ENCODE measurements at places on chromosomes 7 and 10. TPM values are rescaled to one million over a fixed set of nuclear protein-coding genes. Genes with fewer than 3 reads are reported as not detected.

- no peak for DNase-seq
Measured at GRCh38 chr7:4079956-4080355, 602.1 kb upstream of the FOXK1 start.

GRCh38 chr7:100665168-100665726 lies 8.3 kb upstream of the GNB2 start:
- DNase-seq = no peak

- DNase-seq = no peak
Measured at GRCh38 chr10:21417172-21417712, 108.2 kb downstream of the SKIDA1 start.

DNA sequence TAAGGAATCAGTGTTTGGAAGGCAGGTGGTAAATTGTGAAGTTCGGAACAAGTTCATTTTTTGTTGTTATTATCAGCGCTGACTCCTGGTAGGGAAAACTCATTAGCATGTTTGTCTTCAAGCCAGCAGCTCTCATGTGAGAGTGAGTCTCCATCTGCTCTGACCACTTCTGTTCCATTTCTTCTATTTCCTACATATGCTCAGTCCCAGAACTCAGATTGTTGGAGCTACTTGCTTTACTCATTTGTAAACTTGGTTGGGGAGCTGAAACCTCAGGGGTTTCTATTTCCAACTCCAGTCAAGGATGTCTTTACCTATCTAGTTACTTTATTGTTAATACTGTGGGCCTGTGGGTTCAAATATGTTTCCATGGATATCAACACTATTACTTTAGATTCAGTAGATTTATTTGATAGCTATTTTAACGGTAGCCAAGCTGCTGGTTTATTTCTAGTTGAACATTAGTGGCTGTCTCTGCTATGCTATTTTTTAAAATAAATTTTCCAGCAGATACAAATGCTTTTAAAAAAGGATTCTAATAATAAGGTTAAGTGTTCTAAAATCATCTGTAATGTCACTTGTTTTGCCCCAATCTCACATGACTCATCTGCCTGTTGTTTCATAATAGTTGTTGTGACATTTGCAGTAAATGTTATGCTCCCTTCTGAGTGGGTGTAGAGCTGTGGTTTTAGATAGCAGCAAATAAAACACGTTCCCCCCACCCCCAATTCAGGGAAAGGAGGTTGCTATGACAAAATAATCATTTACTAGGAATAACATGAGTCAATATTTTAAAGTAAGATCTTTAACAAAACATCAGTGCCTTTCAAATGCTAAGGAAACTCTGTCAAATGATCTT lies 143.3 kb downstream of the HDAC9 start:
- DNase-seq = no peak

- no peak for DNase-seq
Measured at GRCh38 chr7:146606628-146607027, 490.0 kb downstream of the CNTNAP2 start.

DNA sequence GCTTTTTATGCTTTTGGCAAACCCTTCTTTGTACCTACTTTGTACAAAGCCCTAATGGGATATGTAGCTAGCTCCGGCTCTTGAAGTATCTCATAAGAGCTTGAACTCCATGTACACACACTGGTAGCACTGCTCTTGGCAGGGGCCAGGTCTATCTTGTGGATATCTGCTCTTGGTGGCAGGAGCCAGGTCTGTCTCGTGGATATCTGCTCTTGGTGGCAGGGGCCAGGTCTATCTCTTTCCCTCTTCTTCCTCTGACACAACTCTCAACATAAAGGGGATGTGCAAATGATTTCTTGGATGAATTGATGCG lies 91.9 kb downstream of the WNT2 start:
- DNase-seq = no peak

DNA sequence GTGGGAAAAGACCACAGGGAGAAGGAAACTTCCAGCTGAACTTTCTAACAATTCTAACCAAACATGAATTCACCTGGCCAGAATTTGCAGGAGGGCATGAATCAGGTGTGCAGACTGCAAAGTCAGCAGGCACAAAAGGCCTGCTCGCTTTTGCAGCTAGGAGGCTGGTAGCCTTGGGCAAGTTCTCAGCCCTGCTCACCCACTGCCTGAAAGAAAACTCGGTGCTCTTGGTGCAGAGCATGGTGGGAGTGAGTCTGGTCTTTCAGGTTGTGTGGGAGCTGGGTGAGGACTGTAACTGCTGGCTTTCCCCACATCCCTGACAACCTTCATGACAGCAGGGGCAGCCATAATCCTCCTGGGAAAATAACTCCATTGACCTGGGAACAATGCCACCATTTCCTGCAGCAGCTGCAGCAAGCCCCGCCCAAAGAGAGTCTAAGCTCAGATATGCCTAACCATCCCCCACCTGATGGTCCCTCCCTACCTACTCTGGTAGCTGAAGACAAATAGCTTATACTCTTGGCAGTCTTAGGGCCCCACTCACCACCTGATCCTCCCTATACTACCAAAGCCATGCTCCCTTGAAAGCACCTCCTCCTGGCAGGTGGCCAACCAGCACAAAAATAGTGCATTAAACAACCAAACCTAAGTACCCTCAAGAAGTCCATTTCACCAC lies 31.6 kb downstream of the ZNF117 start:
- no peak for DNase-seq

PTER gene
- 11.6 TPM for total RNA-seq

GRCh38 chr10:62748386-62748785 lies 56.1 kb upstream of the ADO start:
- DNase-seq = no peak

KLF14 gene
- total RNA-seq = not detected

GRCh38 chr10:13439313-13440184 lies 89.3 kb downstream of the BEND7 start:
- peak; percentile 78 for DNase-seq

DNA sequence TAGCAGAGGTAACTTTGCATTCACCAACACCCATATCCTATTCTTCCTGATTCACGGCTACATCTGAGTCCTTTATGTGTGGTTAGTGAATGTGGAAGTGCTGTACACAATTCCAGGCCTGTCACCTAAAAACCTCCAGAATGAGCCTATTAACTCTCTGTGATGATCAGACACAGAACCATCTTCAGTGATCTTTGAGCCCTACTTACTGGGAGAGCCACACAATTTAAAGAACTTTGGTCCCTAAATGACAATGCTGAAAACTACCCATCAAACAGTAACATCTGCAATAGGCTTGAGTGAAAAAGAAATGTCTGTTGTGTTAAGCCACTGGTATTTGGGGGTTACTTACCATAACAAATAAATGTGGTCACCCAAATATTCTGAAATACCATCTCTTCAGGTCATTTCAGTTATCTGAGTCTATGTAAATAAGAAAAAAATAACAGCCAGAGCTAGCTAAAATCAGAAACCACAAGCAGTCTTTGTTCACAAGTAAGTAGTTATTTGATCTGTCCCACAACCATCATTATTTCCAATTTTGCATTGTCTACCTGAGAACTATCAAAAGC lies 145.7 kb downstream of the HGF start:
- no peak for DNase-seq

BCCIP gene
- total RNA-seq = 36.1 TPM

DNA sequence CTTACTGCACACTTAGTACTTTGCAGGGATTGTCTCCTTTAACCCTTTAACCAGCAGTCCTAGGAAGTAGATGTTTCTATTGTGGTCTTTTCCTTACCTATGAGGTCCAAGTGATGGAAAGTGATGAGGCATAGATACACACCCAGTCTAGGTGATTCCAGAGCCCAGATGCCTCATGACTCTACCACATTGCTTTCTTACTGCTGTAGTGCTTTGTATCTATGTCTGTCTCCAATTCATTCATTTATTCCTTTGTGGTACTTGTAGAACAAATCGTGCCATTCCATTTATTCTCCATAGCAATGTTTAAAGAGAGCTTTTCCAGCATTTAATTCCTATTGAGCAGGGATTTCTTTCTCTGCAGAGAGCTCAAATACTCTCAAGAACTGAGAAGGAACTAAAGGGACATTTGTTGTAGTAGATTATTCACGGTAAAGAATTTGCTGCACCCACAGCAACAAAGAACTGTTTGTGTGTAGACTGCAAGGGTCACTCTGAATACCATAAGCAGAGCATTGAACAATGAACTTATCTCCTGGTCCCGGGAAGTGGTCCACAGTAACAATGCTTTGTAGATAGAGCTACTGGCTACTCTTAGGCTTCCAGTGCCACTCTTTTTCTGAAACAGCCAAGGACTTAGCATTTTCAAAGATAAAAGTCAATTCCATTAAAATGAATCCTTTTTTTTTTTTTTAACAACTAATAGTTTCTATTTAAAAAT lies 337.0 kb downstream of the PTEN start:
- no peak for DNase-seq

- DNase-seq = peak; percentile 47
Measured at GRCh38 chr7:87627634-87627994, 584 bp upstream of the RUNDC3B start.

GRCh38 chr7:21547501-21547900 lies 4.7 kb downstream of the DNAH11 start:
- no peak for DNase-seq

GRCh38 chr7:3953133-3953532 lies 652.1 kb downstream of the SDK1 start:
- DNase-seq = no peak

DNA sequence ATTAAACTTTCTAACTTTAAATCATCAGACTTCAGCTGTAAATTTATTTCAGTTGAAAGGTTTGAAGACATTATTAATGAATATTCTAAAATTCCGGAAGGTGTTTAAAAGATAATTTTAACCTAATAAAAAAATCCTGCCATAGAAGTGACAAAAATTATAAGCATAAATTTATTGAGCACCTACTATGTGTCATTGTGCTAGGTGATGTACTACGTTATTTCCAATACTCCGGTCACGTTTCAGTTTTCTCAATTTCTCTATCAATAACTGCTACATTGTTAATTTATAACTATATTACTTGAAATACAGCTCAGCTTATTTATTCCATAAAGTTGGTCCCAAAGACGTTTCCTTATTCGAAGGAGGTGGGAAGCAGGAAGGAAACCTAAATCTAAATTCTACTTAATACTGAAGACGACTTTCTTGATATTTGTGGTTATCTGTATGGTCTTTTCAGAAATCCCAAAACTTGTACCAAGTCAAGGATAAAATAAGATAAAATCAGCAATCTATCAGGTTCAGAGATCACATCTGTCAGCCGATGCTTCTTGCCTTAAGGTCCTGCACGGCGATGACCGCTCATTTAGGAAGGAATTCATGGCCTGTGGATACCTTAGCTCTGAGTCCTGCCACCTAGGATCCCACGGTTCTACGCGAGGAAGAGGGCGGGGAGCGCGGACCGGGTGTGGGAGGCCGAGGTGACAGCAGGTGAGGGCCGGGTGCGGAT lies 1.2 kb upstream of the ZEB1 start:
- peak; percentile 84 for DNase-seq

GRCh38 chr10:50653142-50653541 lies 29.4 kb upstream of the SGMS1 start:
- DNase-seq = no peak
